Stimulated activated CD4-positive, alpha-beta T cell treated with anti-CD3 and anti-CD28 coated beads, TNF-alpha, amount 100 ng/mL, for 4 hours (primary cell): ENCODE measurements at places on chromosomes 2 and 18.

DNA sequence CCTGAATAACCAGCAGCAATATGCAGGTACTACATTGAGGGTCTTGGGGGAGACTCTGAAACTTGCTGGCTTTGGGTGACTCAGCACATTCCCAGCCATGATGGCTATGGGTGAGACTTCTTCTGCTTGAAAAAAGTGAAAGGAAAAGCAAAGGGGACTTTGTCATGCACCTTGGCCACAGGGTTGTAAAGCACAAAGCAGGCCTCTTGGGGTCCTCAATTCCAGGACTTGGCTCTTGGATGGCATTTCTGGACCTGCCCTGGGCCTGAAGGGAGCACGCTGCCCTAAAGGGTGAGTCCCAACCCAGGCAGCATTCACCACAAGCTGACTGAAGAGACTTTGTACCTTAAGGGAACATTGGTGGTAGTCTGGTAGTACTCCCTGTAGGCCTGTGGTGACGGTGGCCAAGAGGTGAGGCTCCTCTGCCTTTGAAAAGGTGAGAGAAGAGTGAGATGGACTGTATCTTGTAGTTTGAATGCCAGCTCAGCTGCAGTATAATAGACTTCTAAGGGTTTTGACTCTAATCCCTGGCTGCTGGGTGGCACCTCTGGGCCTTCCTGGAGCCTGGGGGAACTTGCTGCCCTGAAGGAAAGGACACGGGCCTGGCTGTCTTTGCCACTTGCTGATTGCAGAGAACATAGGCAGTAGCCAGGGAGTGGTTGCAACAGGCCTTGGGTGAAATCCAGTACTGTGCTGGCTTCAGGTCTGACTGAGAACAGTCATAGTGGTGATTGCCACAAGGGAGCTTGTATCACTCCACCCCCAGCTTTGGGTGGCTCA is 36.5 kb upstream of the CYTIP start:
- DNase-seq: no peak

- DNase-seq: no peak
Observed at GRCh38 chr2:126946318-126947102, 47.8 kb downstream of the TEX51 start.

DNA sequence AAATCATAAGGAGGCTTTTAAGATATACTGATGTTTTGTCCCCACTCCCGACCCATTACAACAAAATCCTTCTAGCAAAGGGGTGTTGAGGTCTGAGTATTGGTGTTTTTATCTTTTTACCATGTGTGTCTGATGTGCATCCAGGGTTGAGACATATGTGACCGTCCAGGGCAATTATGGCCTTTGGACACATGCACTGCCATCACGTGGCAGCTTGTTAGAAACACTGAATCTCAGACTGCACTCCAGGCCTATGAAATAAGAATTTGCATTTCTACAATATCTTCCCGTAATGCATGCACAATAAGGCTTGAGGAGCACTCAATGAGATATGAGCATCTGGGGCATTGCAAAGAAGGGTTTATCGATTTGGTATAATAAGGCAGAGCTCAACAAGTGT is 235.1 kb upstream of the ZNF804A start:
- DNase-seq: no peak

- DNase-seq: no peak
Observed at GRCh38 chr2:84435345-84436025, 23.6 kb downstream of the SUCLG1 start.

- DNase-seq: peak; percentile 15
Observed at GRCh38 chr2:74587664-74588277, 33.3 kb downstream of the DOK1 start.

- no peak for DNase-seq
Observed at GRCh38 chr2:16394072-16394985, 271.3 kb downstream of the CYRIA start.

DNA sequence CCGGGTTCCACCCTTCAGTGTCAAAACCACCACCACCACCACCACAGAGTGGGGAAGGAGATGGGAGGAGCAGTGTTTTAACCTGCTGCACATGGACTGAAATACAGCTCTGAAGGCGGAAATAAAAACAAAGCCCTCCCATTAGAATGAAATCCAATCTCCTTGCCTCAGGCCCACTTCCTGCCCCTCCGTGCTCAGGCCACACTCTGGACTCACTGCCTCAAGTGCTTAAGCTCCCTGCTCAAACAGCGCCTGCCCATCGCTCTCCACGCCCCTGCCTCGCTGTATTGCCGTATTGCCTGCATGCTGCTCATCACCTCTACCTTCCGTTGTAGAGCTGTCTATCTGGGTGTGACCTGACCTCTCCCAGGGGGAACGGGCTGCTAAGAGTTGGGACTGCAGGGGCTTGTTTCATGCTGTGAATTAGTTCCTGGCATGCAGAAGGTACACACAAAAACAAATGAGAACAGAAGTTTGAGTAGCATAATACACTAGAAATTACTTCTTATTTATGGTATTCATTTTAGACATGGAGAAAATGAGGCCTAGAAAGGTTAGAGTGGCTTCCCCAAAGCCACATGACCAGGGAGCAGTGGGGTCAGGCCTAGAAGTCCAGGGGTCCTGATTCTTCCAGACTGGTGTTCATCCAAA is 31.6 kb upstream of the NEB start:
- DNase-seq: no peak

DNA sequence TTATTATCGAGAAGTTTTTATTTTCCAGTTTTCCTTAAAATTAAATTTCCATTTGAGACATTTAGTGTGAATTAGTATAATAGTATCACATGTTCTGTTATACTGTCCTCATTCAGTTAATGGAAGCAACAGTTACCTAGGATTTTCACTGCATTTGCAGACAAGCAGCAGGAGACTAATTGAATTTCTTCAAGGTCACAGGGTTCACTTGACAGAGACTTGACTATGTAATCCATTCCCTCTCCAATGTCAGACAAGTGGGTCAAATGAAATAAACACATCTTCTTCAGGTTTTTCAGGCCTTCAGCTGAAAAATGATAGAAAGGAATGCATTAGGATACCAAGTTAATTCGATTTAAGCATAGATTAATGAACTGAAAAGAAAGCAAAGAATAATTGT is 26.7 kb downstream of the NLRC4 start:
- no peak for DNase-seq
